ENCODE measurements at places on chromosomes 3 and 15.

GRCh38 chr3:108175352-108175751, 46.9 kb downstream of the IFT57 start:
- DNase-seq = no peak

- DNase-seq = peak; percentile 78
Observed at GRCh38 chr3:192851821-192852372, 65.8 kb downstream of the MB21D2 start.

DNA sequence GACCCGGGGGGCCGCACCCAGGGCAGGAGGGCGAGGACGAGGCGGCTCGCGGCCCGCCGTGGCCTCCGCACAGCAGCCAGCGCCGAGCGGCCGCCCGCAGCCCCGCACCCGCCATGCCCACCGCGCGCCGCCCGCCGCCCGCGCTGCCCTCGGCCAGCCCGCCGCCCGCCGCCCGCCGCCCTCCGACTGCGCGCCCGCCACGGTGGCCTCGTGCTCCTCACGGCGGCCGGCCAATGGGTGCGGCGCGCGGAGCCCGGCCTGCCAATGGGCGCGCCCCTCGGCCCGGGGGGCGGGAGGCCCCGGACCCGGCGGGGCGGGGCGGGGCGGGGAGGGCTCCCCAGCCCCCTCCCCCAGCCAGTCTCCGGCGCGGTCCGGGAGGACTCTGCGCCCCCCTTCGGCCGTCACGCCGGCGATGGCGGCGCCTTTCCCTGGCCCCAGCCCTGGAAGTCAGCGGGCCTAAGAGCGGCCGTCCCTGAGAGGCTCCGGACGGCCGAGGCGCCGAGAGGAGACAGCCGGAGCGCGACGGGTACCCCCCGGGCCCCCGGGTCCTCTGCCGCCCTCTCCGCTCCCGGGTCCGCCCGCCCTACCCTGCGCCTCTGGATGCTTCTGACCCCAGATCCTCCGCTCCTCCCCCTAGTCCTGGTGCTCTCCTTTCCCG, at the start of gene NT5DC2:
Gene NT5DC2 (minus strand): TSS at position 235 of the 658 bp plus-strand sequence. CDS start 120 bp downstream, at position 115.
- DNase-seq = peak; percentile 69

- no peak for DNase-seq
Observed at GRCh38 chr3:12489832-12490231, 5.6 kb downstream of the TSEN2 start.

GRCh38 chr3:186079925-186080324, 29.0 kb downstream of the ETV5 start:
- no peak for DNase-seq

GRCh38 chr3:42189736-42190135, 76.2 kb downstream of the CCK start:
- DNase-seq = no peak

GRCh38 chr15:34754674-34755418, at the start of gene GJD2:
GJD2 (minus strand) TSS chr15:34754998; CDS start chr15:34754488, 510 bp downstream.
- no peak for DNase-seq

DNA sequence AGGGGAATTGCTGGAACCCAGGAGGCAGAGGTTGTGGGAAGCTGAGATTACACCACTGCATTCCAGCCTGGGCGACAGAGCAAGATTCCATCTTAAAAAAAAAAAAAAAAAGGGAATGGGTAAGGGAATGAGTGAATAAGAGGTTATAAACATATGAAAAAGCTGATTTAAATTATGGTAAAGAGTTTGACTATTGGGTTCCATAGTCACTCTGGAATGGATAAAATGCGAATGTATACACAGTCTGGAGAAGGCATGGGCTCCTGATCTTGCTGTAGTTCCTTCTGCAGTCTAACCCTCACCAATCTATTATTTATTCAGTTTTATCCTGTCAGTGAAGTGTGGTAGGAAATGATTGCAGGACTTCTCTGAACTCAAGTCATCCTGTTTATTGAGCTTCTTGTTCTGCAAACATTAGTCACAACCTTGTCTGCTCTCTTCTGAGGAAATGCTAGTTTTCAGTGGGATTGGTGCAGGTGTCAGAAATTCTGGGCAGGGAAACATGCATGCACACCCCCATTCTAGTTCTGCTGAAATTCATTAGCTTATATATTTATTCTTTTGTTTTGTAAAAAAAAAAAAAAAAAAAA, 190.9 kb upstream of the CFAP20DC start:
- no peak for DNase-seq

- no peak for DNase-seq
Observed at GRCh38 chr3:166104938-166105337, 267.7 kb upstream of the BCHE start.

DNA sequence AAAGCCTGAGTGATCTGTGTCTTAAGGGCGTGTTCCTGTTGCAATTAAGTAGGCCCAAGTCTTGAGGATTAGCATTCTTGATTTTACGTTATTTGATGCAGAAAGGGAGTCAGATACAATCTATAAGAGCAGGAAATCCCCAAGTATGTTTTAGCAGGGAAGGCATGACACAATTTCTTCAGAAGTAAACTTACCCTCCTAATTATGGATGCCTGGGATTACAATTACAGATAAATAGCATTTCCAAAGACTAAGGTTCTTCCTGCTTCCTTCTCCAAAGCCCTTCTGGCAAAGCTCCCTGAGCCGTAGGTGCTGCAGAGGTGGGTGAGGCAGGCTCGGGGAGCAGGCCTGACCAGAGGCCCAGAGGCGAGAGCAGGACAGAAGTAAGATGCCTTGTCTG, 34.9 kb upstream of the ST6GAL1 start:
- no peak for DNase-seq

Data from left colon (tissue), 2 donors.